ENCODE measurements at places on chromosomes 1 and 21.

GRCh38 chr21:25584833-25585676 lies 22.2 kb downstream of the MRPL39 start:
- no peak for DNase-seq

- DNase-seq: no peak
Observed at GRCh38 chr1:163300568-163300967, 21.2 kb upstream of the NUF2 start.

DNA sequence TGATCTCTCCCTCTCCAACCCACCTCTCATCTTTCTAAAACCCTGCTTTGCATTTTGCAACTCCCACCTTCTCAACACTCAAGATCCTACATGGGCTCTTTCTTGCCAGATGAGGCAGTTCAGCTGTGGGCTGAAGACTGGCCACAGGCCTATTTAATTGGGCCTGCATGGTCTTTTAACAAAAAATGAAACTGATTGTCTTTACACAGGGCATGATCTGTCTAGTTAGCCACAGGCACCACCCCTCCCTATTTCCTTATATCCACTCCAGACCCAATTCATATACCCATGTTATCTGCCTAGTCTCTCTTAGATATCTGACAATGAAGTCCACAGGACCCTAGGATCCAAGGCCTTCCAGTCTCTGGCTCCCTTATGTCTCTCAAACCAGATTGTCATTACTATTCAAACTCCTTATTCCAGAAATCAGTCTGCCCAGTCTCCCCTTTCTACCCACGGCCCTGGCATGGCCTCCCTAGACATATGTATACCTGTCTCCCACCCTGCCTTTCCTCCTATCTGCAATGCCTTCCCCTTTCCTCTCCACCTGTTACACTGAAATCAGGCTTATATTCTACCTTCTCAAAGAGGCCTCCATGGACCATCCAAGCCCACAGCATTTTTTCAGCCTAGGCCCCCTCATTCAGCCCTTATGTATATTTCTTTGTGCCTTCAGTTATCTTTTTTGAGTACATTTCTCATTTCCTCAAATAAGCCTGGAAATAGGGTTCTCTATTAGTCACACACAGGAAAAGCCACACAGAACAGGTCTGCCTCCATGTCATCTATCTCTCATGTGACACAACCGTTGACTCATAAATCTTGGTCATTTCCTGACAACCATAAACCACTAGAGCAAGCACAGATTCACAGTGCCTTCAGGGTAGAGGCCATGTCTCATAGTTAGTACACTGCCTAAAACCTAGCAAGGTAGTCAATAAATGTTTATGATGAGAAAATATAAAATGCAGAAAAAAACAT lies 39.0 kb downstream of the LPAR3 start:
- peak; percentile 96 for DNase-seq

- no peak for DNase-seq
Observed at GRCh38 chr1:205012391-205013140, 30.4 kb upstream of the CNTN2 start.

DNA sequence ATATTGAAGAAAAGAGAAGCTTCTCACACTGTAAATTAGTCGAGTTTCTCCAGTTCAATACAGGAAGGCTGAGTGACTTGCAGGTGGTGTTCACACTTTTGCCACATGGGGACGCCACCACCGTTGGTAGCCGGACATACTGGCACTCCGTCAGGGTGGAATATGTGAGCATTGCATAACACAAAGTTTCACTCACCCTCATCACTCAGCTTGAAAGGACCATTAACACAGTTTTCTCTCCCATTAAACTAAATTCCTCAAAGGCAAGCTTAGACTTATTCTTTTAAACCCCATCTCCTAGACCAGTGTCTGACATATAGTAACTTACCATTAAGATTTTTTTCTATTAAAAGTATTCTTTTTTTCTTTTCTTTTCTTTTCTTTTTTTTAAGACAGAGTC lies 105.3 kb upstream of the SERBP1 start:
- DNase-seq: peak; percentile 86

DNA sequence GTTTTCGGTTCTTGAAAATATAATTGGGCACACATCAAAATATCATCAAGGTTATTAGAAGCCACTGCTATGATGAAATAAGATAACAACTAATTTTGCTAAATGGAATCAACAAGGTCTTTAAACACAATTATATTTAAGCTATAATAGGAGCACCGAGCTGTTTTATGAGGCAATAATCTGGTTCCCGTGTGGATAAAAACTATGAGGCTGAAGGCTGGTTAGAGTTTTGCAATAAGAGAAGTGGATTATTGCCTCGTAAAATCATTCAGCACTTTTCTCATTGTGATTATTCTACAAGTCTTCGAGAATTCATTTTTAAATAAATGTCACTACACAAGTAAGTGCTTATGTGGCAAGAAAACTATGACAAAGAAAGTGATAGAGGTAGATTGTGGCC lies 975.7 kb upstream of the ADGRL2 start:
- DNase-seq: no peak

- no peak for DNase-seq
Observed at GRCh38 chr1:109118089-109118488, 4.2 kb downstream of the ELAPOR1 start.

GRCh38 chr1:29290414-29290985 lies 54.2 kb downstream of the PTPRU start:
- DNase-seq: no peak

GRCh38 chr1:198978523-198978922 lies 339.7 kb downstream of the PTPRC start:
- no peak for DNase-seq

GRCh38 chr1:201020721-201021629 lies 2.5 kb downstream of the KIF21B start:
- DNase-seq: peak; percentile 48

DNA sequence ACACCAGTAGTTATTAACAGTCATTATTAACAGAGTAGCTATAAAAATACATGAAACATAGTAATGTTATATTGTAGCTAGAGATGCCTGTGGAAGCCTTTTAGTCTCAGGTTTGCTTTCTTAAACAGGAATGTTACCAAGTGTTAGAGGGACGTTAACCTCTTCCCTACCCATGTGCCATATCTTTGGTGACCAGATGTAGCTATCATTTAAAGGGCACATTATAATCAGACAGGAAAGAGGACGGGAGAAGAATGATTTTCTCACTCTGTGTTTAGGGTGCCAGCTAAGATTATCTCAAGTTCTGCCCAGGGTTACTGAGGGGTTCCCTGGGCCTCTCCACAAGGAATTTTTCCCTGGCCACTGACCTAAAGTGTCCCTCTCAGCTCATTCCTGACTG lies 20.9 kb upstream of the UBL4B start:
- no peak for DNase-seq

DNA sequence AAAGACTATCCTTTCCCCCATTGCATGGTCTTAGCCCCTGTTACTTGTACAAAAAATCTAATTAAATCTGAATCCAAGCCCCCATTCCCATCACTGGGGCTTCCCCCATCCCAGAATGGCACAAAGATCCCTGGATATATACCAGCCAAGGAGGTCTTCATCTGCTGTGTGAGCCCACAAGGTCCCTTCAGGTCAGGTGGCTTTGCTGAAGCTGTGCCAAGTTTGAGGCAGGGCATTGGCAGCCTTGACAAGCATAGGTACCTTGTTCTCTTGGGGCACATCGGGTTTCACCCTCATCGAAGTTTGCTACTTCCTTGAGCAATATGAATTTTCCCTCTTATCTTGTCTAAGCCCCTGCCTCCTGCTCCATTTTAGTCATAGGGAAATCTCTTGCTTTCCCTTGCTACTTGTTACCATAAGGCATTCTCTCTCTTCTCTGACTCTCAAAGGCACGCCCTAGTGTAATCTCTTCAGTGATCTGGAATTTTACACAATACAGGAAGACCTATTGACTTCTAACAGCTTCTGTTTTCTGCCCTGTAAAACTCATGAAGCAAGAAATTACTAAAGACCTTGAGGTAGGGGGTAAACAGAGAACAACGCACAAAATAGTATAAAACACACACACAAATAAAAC lies 71.4 kb upstream of the COG2 start:
- no peak for DNase-seq

- no peak for DNase-seq
Observed at GRCh38 chr1:166136222-166136621, 30.6 kb downstream of the FAM78B start.

DNA sequence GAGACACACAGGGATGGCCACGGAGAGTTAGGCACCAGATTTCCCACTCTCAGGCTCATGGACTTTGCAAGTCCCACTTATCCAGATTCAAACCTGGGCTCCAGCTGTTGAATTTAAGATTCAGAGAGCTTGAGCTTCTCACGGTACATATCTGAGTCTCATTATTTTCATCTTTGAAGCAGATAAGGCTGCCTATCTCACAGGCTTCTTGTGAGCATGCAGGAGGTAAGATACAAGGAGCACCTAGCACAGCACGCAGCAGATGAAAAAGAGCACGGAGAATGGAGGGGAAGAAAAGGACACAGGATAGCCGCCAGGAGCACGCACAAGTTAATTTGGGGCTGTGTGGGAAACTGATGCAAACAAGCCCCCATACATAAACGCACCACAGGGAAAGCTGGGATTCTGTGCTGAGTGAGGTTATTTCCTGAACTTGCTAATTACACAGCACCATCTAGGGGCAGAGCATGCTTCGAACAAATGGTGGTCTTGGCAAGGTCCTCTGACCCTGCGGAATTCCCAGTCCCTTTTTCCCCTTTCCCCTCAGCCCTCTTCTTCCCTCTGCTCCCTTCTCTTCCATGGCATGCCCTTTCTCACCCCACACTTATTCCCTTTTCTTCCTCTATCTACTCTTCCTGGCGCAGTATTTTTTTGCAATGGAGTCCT lies 134.7 kb upstream of the VANGL1 start:
- DNase-seq: peak; percentile 39

DNA sequence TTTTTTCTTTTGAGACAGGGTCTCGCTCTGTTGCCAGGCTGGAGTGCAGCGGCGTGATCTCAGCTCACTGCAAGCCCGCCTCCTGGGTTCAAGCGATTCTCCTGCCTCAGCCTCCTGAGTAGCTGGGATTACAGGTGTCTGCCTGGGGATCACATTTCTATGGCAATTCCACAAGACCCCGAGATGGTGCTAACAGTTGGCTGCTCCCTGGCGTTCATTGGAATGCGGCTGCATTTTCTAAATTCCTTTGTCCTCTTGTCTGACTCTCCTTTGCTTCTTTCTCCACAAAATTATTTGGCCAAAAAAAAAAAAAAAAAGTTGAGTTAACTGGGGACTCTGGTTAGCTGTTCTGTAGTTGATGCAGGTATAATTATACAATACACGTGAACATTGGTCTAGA lies 176.4 kb downstream of the ETS2 start:
- no peak for DNase-seq

DNA sequence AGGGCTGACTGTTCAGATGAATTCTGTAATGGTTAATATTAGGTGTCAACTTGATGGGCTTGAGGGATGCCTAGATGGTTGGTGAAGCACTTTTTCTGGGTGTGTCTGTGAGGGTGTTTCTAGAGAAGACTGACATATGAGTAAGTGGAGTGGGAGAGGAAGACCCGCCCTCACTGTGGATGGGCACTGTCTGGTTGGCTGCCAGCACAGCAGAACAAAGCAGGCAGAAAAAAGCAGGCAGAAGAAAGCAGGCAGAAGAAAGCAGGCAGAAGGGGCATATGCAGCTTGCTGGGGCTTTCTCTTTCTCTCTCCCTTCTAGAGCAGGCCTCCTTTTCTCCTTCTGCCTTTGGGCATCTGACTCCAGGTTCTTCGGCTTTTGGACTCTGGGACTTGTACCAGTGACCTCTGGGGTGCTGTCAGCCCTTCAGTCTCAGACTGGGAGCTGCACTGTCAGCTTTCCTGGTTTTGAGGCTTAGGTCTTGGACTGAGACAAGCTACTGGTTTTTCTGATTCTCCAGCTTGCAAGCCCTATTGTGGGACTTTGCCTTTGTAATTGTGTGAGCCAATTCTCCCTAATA lies 42.9 kb upstream of the CD2 start:
- peak; percentile 23 for DNase-seq

DNA sequence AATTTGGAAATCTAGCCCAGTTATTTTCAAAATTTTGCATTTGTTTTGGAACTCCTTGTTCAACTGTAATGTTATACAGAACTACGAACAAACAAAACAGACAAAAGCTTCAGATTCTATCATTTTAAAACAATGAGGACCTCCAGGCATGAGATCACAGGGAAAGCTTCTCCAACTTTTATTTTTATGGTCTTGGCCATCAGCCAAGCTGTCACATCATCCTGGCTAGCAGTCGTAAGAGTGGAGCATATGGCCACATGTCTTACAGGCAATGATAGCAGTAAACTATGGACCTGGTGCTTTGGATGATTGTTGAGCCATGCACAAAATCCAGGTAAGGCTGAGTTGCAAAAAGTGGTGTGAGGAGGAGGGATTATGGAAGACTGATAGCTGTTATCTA lies 299.6 kb downstream of the LMX1A start:
- no peak for DNase-seq

DNA sequence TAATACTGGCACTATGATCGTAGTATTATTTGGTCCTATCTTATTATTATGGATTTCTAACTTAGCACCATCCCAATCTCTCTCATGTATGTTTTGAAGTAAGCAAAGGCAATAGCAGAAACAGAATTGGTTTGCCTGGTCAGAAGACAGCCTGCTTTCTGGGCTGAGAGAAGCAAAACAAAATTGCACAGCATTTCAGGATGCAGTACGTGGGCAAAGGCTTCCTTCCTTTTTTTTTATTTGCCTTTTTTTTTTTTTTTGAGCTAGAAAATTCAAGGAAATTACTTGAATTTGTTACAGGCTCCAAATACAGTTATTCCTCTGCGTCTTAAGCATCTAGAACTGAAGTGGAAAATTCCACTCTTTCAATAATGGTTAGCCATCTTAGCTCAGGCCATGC lies 8.8 kb downstream of the CDA start:
- peak; percentile 65 for DNase-seq

DNA sequence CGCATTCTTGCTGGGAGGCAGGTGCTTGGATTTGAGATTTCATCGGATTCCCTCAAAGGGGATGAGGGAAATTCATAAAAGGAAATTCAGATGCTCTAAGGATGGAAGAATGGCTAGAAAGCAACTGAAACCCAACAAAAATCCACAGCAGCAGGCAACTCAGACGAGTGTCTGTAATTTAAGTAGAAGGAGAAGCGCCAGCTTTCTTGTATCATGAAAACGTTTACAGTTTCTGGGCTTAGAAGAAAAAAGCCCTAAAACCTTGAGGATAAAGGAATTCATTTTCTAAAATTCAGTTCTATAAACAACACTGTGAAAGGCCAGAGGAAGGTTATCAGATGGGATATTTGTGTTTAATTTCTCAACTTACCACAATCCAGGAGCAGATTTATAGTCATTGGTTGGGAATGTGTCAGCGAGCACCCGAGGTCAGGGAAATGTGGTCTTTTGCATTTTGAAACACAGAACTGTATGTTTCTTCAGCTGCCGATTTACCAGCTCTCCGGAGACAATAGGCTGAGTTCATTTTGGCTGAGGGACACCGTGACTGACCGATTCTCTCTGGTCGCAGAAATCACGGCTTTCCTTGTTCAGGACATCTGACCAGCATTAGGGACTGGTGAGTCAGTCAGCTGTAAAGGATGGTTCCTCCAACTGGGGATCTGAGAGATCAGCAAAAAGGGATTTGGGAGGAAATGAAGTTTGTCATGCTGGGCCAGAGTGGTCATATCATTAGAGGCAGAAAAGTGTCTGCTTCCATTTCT lies 111.6 kb upstream of the ERRFI1 start:
- no peak for DNase-seq

GRCh38 chr21:44027607-44028286 lies 15.6 kb downstream of the TRAPPC10 start:
- DNase-seq: no peak

- DNase-seq: no peak
Observed at GRCh38 chr1:1946540-1946939, 27.5 kb upstream of the TMEM52 start.
